ENCODE measurements at places on chromosomes 3 and 15. TPM values are rescaled to one million over a fixed set of nuclear protein-coding genes. Genes with fewer than 3 reads are reported as not detected.
A peak's percentile ranks its signal among the peaks of the same experiment; 100 is the strongest.

DNA sequence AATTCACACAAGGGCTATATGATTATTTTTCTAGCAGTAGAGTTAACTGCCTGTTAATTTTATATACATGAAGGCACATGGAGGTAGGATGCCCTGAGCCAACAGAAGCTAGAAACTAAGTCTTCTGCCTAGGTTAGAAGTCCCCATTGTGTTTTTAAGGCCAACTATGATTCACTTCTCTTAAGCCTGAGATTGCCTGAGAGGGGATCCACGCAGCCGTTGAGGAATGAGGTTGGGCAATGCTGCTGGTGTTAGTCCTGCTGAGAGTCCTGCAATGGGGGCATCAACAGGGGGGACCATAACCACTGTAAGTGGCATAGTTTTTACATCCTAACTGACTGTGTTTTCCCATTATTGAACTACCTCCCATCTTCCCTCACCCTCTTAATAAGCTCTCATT is 60.1 kb upstream of the PFN2 start:
- H3K36me3 ChIP-seq, result no peaks in the 10 kb centered on the region
- no peaks in the 10 kb centered on the region for H3K4me1 ChIP-seq
- H3K27me3 ChIP-seq, result no peaks in the 10 kb centered on the region
- no peak overlapping the region for H3K4me3 ChIP-seq
- DNase-seq, result no peak
- H3K27ac ChIP-seq, result no peak overlapping the region

DNA sequence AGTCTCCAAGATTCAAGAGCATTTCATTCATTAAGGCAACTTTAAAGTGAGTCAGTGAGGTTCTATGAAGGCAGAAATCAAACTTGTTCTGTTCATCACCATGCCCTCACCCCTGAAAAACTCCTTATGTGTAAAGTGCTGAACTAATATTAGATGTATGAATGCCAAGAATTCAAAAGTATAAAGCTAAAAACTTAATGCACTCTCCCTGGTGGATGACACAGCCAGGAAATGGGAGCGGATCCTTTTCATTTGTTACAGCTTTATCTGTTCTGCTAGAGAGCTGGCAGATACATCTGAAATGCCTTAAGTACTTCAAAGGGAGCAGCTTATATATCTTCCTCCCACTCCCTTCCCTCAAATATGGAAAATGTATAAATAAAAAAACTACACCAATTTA is 8.2 kb downstream of the TXNRD3 start:
- H3K36me3 ChIP-seq, result no peaks in the 10 kb centered on the region
- H3K4me1 ChIP-seq, result no peaks in the 10 kb centered on the region
- no peak overlapping the region for H3K27ac ChIP-seq
- H3K4me3 ChIP-seq, result no peak overlapping the region

DNA sequence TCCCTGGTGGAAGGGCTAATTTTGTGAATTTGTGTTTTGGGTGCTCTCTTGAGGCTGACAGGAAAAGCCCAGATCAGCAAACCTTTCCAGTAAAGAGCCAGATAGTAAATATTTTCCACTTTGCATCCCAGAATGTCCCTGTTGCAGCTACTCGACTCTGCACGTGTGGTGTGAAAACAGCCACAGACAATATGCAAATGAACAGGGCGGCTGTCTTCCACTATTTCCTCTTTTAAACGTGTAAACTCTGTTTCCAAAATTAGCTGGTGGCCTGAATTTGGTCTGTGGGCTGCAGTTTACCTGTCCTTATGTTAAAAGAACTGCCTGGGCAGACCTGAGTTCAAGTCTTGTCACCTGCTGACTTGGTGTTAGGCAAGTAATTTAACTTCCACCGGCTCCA is 202.7 kb downstream of the EDEM1 start:
- H3K27me3 ChIP-seq, result no peaks in the 10 kb centered on the region
- no peaks in the 10 kb centered on the region for H3K4me1 ChIP-seq
- DNase-seq, result no peak
- H3K27ac ChIP-seq, result no peak overlapping the region

GRCh38 chr3:64220161-64220914 is 4.9 kb downstream of the PRICKLE2 start:
- H3K4me1 ChIP-seq, result peaks cover 43% of the 10 kb centered on the region
- H3K4me3 ChIP-seq, result no peak overlapping the region
- H3K36me3 ChIP-seq, result no peaks in the 10 kb centered on the region
- H3K27me3 ChIP-seq, result no peaks in the 10 kb centered on the region

GRCh38 chr15:23415321-23415865 is 31.6 kb downstream of the GOLGA6L2 start:
- DNase-seq, result no peak
- no peak overlapping the region for H3K4me3 ChIP-seq
- no peaks in the 10 kb centered on the region for H3K36me3 ChIP-seq

- H3K4me3 ChIP-seq, result no peak overlapping the region
- H3K27me3 ChIP-seq, result no peaks in the 10 kb centered on the region
- H3K27ac ChIP-seq, result no peak overlapping the region
- H3K4me1 ChIP-seq, result peaks cover under 1% of the 10 kb centered on the region
- DNase-seq, result no peak
Measured at GRCh38 chr15:44023176-44023575, 171.9 kb downstream of the FRMD5 start.

DNA sequence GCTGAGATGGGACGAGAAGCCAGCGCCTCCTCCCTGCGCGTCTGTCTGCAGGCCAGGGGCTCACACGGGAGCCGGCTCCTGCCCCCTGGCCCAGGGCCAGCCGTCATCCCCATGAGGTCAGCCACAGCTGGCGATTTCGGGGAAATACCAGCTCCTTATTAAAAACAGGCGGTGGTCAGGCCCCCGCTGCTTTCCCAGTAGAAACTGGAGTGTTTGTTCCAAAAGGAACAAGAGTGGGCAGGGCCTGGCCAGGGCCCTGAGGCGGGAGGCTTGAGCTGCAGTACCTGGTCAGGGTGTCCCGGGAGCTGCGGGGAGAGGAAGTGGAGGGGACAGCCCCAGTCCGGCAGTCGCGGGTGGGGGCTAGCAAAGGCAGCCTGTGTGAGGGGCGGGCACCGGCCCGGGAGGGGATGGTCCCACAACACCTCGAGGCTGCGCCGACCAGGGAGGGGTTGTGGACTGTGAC is 17.8 kb downstream of the MYL3 start:
- peak; percentile 67 for DNase-seq
- H3K27me3 ChIP-seq, result peaks cover 2% of the 10 kb centered on the region
- peak overlapping the region; percentile 31 for H3K4me3 ChIP-seq
- no peaks in the 10 kb centered on the region for H3K36me3 ChIP-seq
- peak overlapping the region; percentile 31 for H3K27ac ChIP-seq

- no peaks in the 10 kb centered on the region for H3K36me3 ChIP-seq
- H3K4me1 ChIP-seq, result no peaks in the 10 kb centered on the region
- no peak overlapping the region for H3K4me3 ChIP-seq
- H3K27me3 ChIP-seq, result peaks cover 7% of the 10 kb centered on the region
Measured at GRCh38 chr15:69823223-69823907, 274.4 kb downstream of the TLE3 start.

GRCh38 chr3:194689493-194689944 is 3.8 kb downstream of the FAM43A start:
- H3K4me3 ChIP-seq, result no peak overlapping the region
- H3K27ac ChIP-seq, result no peak overlapping the region
- no peaks in the 10 kb centered on the region for H3K36me3 ChIP-seq
- H3K4me1 ChIP-seq, result peaks cover 11% of the 10 kb centered on the region
- peak; percentile 92 for DNase-seq

- no peaks in the 10 kb centered on the region for H3K27me3 ChIP-seq
- H3K4me3 ChIP-seq, result no peak overlapping the region
- DNase-seq, result peak; percentile 64
- no peak overlapping the region for H3K27ac ChIP-seq
Measured at GRCh38 chr15:33131552-33132232, 62.8 kb downstream of the FMN1 start.

DNA sequence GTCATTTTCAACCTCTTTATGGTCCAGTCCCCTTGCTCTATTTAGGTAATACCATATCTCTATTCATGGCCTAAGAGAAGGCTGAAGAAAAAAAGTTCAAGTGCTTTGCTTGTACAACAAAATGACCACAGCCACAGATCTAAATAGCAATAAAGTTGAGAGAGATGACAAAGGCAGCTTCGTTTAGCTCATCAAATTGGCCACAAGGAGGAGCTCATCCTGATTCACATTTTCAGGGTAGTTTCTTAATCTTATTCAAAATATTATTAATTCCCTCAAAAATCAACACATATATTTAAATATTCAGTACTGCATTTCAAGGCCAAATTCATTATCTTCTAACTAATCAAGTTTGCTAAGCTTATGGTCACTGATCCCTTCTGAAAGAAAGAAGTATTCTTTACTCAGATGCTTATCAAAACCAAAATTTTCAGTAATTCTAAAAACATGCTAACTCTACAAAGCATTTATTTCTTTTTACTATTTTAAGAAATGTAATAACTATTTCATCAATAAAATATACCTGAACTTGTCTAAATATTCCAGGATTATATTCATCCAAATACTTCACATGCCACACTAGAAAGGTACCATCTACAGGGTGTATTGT is 85.5 kb downstream of the DMXL2 start:
- no peak overlapping the region for H3K27ac ChIP-seq
- H3K36me3 ChIP-seq, result no peaks in the 10 kb centered on the region
- H3K4me3 ChIP-seq, result no peak overlapping the region
- H3K4me1 ChIP-seq, result no peaks in the 10 kb centered on the region
- peak; percentile 63 for DNase-seq
- H3K27me3 ChIP-seq, result no peaks in the 10 kb centered on the region

GRCh38 chr3:155744010-155744625 is 753 bp downstream of the PLCH1 start:
- no peak for DNase-seq
- peak overlapping the region; percentile 76 for H3K4me3 ChIP-seq
- H3K36me3 ChIP-seq, result no peaks in the 10 kb centered on the region
- H3K27ac ChIP-seq, result no peak overlapping the region
- H3K27me3 ChIP-seq, result no peaks in the 10 kb centered on the region

- no peak overlapping the region for H3K27ac ChIP-seq
- no peaks in the 10 kb centered on the region for H3K36me3 ChIP-seq
- DNase-seq, result no peak
- H3K4me1 ChIP-seq, result peaks cover 19% of the 10 kb centered on the region
- no peaks in the 10 kb centered on the region for H3K27me3 ChIP-seq
- H3K4me3 ChIP-seq, result no peak overlapping the region
Measured at GRCh38 chr3:98784042-98784441, 20.9 kb downstream of the ST3GAL6 start.

The SEMA3B gene
- 51.6 TPM for total RNA-seq

The GRK7 gene
- total RNA-seq, result not detected

The GPR156 gene
- under 0.01 TPM for total RNA-seq

The MYO9A gene
- total RNA-seq, result 34.7 TPM

The HIGD2B gene
- total RNA-seq, result 0.26 TPM
